ENCODE measurements at places on chromosomes 4 and X.

GRCh38 chr4:21901281-21901680 lies 47.3 kb downstream of the KCNIP4 start:
- DNase-seq, result no peak

DNA sequence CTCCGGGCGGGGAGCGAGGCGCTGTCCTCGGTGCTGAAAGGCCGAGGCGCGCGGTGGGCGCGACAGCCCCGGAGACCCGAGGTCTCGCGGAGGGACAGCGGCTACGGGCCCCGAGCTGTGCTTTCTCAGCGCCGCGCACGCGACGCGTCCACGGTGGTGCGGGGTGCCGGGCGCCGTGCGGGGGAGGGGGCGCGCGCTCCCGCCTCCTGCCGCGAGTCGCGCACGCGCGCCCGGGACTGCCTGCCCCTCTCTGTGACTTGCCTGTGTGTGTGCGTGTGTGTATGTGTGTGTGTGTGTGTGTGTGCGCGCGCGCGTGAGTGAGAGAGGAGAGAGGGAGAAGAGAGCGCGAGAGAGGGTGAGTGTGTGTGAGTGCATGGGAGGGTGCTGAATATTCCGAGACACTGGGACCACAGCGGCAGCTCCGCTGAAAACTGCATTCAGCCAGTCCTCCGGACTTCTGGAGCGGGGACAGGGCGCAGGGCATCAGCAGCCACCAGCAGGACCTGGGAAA lies at the start of gene GRIA2:
GRIA2 (plus strand) TSS at position 358 of the 511 bp plus-strand sequence. CDS start 315 bp downstream, outside the sequence.
- peak; percentile 83 for DNase-seq

- no peak for DNase-seq
Observed at GRCh38 chr4:34733185-34733941, 1511.0 kb downstream of the ARAP2 start.

DNA sequence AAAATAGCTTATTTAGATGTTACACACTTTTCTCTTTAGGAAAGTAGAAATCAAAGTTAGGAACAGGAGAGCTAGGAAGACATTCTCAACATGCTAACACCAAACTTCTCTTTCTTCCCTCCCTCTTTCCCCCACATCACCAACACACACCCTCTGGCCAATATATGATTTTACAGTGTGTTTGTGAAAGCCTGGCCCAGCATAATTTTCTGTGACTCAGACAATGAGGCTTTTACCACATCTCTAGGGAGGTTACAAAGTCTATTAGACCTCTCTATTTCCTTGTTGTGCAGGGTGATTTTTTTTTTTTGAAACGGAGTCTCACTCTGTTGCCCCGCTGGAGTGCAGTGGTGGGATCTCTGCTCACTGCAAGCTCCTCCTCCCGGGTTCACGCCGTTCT lies 189.9 kb downstream of the AASDH start:
- no peak for DNase-seq

GRCh38 chr4:148311526-148311925 lies 130.7 kb downstream of the NR3C2 start:
- DNase-seq, result peak; percentile 6

GRCh38 chrX:77396781-77397180 lies 50.4 kb upstream of the FGF16 start:
- no peak for DNase-seq

DNA sequence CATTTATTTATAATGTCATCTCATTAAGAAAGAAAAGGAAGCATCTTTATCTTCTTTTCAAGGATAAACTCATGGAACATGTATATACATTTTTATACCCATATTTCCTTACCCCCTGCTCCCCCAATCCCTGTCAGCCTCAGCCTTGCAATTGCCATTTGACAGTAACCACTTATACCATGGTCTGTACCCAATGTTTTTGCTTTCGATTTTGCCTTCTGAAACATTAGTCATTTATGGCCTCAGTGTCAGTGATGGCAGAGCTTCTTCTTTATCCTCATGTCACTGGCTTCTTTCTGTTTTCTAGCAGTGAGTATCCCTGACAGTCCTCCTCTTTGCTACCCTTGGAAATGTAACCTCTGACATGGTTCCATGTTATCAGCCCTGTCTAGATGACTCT lies 228.4 kb downstream of the SPRY1 start:
- no peak for DNase-seq

DNA sequence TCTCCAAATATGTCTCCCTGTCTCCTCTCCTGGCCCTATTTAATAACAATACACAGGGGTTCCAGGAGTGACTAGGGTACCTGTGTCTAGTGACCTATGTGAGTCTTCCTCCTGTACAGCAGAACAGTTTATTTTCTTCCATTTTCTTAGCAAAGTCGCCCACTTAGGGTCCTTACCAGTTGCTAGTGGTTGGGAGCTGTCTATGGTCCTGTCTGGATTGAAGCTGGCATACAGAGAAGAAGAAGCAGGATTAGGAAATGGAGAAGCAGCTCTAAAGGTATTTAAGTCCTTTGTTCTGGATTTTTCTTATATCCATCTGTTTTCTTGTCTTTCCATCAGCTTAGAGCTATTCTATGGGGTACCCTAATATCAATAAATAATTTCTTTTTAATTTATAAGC lies 587.1 kb upstream of the CPEB2 start:
- peak; percentile 12 for DNase-seq

- no peak for DNase-seq
Observed at GRCh38 chr4:164514765-164515164, 239.2 kb upstream of the SMIM31 start.

DNA sequence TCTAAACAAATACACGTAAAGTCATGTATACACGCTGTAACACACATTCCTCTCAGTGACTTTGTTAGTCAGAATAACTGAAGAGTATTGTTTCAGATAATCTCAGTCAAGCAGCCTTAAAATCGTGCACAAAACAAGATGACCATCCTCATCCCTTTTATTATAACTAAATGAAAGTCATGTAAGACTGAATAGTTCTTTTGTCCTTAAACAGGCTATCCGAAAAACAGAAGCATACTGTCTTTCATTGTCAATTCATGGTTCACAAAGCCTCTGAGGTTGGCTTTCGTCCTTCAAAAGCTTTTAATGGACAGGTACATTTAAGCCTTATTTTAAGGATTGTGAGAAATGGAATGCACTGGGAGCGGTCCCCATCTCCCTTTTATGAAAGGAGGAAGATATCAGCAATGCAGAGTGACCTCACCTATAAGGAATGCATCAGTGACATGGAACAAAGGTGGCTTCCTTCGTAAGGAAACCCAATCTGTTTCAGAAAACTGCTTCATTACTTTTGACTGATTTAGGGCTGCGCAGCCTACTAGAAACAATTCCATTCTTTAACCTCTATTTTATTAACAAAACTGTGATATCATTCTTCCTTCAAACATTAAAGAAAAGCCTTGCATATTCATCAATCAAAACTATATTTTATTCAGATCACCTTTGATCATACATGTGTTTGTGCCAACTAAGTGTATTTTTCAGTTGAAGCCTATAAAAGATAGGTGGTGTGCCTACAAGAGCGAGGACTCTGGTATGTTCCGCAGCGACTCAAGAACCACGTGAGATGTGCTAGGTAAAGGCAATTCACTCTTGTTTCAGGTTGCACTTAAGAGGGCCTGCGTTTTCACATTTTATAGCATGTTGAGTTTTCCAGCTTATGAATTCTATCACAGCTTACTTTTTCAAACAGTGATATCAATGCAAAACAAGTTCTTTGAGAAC lies 19.2 kb downstream of the SH3RF1 start:
- peak; percentile 23 for DNase-seq

DNA sequence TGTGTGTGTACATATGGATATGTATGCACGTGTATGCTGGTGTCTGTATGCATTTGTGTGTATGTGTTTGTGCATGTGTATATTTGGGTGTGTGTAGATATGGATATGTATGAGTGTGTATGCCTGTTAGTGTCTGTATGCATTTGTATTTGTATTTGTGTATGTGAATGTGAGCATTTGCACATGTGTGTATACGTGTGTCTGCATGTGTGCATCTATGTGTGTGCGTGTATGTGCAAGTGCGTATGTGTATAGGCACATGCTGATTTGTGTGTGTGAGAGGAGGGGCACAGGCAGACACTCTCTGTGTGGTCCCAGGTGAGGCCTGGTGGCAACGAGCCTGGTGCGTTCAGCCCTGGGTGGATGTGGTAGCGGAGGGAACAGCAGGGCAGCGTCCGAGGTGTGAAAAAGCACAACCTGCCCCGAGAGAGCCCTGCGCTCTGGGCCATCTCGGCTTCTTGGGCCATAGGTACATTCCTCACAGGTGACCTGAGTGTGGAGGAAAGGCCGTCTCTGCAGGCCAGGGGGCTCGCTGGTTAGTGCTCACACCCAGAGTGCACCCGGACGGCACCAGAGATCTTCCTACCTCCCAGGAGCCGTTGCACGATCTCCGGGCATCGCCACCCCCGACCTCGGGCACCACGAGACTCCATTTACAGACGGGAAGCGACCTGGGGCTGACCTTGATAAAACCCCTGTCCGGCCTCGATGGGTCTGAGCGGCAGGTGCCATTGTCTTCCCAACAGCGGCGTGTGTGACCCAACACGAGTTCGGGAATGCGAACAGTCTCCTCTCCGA lies 45.0 kb downstream of the ASMT start:
- DNase-seq, result peak; percentile 15

DNA sequence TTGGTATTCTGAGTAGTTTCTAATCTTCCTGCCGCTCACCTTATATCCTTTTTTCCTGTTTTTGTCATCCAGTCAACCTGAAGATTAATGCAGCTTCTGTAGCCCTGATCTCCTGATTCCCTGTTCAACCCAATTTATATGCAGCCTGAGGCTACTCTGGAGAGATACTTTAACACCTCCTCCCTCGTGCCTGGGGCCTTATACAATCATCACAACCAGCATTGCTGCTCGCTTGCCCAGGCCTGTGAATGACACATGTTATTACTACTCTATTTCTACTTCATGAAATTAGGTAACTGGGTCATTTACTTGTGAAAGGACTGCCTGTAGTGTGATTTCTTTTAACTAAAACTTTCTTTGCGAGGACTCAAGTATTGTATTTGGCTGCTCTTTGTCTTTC lies 33.7 kb upstream of the WDR17 start:
- no peak for DNase-seq

- DNase-seq, result no peak
Observed at GRCh38 chr4:162409048-162409447, 245.2 kb upstream of the FSTL5 start.

DNA sequence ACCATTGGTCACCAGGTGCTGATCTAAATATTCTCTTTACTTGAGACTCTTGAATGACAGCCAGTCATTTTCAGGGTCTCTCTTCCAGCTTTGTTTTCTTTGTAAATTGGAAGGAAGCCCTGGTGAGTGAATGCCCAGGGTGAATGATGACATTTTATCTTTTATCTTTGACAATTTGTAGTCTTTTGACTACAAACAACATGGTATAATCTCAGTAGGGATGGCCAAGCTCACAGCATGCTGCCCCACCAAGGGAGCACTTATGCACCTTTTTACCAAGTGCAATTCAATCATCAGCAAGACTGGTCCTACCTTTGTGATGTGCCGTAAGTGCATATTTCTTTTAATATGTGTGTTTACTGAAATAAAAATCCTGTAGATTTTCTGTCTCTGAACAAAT lies 5.7 kb downstream of the AFM start:
- DNase-seq, result no peak

- no peak for DNase-seq
Observed at GRCh38 chr4:83238393-83239248, 46.0 kb downstream of the COQ2 start.

- no peak for DNase-seq
Observed at GRCh38 chr4:159227378-159227777, 124.5 kb downstream of the RAPGEF2 start.

DNA sequence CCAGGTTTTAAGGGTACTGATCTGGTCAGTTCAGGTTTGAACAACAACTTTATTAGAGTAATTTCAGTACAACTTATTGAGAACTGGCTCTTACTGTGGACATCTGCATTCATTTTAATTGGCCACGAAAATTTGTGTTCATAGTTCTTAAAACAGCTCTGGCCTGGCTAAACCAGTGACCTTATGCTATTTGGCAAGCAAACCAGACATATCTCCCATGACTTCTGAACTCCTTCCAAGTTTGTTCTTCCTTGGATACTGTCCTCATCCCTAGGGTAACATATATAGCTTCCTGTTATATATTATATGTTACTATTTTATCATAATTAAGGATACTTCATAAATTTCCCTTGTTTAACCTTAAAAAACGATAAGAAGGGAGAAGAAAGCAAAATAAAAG lies 841.9 kb downstream of the TRAM1L1 start:
- DNase-seq, result no peak

- no peak for DNase-seq
Observed at GRCh38 chr4:16265820-16266219, 39.5 kb upstream of the TAPT1 start.

- no peak for DNase-seq
Observed at GRCh38 chr4:85005865-85006377, 39.4 kb upstream of the WDFY3 start.

DNA sequence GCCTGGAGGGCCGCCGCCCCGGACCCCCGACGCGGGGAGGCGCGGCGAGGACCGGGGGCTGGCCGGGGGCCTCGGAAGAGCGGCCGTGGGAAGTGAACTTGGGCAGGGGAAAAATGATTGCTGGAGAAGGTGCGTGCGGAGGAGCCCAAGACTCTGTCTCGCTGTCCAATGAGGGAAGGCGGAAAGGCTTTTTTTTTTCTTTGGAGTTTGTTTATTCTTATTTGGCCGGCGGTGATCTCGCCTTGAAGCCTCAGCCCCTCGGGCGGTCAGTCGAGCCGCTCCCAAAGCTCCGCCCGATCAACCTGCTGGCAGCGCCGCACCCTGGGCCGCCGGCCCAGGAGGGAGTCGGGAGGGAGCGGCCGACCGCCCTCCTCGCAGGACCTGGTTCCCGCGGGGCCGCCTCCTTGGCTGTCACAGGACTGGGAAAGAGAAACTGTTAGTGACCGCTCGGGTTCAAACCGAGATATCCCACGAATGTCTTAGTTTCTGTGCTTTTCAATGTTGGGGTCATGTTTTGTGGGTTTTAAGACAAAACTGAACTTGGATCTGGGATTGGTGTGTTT lies 2.5 kb downstream of the CPEB2 start:
- peak; percentile 88 for DNase-seq

- DNase-seq, result no peak
Observed at GRCh38 chrX:149039057-149039456, 466.0 kb downstream of the IDS start.

DNA sequence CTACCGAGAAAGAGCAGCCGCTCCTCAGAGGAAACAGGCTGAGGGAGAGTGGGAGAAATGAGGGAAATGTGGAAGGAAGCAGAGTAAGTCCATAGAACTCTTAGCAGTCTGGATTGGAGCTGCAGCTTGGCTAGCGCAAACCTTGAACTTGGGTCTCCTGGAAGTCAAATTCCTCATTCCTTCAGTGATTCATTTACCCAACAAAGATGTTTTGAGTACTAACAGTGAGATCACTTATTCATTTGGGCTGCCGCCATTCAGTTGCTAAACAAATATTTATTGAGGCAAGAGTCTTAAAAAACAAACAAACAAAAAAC lies 51.5 kb downstream of the SEL1L3 start:
- DNase-seq, result no peak

GRCh38 chr4:111689214-111689613 lies 456.0 kb upstream of the FAM241A start:
- no peak for DNase-seq

DNA sequence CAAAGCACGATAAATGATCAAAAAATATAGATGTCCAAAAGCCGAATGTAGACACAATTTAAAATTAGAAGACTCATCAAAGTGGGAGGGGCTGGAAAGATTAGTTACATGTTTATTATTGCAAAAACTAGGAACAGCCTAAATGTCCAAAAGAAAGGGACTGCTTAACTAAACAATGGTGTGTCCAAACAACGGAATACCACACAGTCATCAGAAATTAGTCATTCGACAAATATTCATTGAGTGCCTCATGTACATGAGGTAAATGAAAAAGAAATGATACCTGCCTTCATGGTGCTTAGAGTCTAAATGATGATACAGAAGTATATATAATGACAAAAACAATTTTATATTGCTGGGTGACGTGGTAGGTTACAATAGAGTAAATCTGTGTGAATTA lies 139.7 kb downstream of the MAML3 start:
- DNase-seq, result no peak
